ENCODE measurements at places on chromosomes 4 and X.

DNA sequence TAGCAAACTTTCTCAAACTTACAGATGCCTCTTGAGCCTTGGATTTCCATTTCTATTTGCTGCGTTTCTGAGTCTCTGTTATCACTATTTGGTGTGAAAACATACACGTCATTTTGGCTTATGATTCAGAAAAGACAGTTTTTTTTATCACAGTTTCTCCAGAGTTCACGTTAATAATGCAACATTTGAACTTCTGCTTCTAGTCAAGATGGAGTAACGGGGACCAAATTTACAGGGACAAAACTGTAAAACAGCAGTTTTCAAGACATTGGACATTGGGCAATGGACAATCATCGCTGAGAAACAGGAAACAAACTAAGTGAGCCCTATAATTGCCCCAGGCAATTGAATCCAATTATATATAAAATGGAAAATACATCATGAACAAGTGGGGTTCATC lies 36.2 kb upstream of the TASL start:
- DNase-seq: no peak

DNA sequence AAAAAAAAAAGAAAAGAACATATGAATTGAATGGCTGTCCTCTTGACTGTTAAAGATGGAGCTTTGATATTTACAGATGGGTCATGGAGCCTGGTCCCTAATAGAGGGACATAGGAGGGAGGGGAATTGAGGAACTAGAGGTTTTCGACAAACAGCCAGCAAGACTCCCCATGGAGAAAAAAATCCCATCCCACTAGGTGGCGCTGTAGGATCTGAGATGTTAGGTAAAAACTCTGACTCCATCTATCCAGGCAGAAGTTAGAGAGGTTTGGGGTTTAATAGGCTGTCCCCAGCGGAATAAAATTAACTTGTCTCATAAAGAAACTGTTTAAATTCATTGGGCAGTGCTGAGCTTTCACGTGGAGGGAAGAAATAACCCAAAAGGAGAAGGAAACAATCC lies 45.9 kb downstream of the HMGB2 start:
- peak; percentile 63 for DNase-seq

DNA sequence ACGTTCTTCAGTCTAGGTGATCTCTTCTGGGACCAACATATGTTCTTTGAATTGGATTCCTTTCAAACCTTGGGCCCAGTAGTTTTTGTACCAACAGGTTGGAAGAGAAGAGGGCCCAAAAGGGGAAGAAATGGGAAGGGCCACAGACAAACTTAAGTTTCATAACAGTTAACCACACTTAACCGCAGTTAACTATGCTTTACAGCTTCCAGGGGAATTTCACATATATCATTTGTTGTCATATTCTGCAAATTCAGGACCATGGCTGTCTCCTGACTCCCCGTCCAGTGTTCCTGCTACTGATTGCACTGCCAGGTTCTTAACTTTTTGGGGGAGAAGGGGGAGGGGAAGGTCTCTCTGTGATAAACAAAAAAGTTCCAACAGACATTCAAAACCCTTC lies 34.6 kb downstream of the RTL5 start:
- DNase-seq: no peak

GRCh38 chr4:23747281-23747735 lies 142.5 kb downstream of the PPARGC1A start:
- no peak for DNase-seq

DNA sequence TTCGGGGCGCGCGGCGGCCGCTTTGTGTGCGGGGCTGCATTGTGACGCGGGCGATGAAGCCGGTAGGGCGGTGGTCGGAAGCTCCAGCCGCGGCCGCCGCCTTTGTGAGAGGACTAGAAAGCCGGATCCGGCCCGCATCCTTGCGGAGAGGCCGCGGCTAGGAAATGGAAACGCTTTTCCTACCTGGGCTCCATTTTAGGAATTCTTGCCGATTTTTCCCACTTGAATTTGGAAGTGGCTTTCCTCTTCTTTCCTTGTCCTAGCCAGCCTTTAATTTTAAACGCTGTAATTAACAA lies 708 bp downstream of the TMSB4X start:
- no peak for DNase-seq

GRCh38 chr4:169253904-169254303 lies 16.9 kb downstream of the SH3RF1 start:
- DNase-seq: no peak

DNA sequence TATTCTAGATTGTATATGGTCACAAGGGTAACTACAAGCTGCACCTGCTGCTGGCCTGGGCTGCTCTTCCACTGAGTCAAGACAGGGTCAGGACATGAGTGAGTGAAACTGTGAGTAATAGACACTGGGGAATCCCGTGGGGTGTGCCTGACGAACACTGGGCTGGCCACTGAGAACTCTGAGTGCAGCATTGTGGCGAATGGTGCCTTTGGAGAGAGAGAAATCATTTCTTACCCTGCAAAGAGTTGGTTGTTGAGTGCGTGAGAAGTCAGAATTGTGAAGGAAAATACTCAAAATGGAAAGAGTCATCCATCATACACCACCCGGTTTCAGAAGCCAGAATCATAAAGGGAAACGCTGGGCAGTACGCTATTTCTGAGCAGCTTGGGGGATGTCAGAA lies 43.1 kb upstream of the LSM6 start:
- no peak for DNase-seq

- no peak for DNase-seq
Measured at GRCh38 chr4:78477276-78477675, 74.3 kb upstream of the ANXA3 start.

GRCh38 chr4:42483426-42484379 lies 86.4 kb downstream of the SHISA3 start:
- DNase-seq: no peak

DNA sequence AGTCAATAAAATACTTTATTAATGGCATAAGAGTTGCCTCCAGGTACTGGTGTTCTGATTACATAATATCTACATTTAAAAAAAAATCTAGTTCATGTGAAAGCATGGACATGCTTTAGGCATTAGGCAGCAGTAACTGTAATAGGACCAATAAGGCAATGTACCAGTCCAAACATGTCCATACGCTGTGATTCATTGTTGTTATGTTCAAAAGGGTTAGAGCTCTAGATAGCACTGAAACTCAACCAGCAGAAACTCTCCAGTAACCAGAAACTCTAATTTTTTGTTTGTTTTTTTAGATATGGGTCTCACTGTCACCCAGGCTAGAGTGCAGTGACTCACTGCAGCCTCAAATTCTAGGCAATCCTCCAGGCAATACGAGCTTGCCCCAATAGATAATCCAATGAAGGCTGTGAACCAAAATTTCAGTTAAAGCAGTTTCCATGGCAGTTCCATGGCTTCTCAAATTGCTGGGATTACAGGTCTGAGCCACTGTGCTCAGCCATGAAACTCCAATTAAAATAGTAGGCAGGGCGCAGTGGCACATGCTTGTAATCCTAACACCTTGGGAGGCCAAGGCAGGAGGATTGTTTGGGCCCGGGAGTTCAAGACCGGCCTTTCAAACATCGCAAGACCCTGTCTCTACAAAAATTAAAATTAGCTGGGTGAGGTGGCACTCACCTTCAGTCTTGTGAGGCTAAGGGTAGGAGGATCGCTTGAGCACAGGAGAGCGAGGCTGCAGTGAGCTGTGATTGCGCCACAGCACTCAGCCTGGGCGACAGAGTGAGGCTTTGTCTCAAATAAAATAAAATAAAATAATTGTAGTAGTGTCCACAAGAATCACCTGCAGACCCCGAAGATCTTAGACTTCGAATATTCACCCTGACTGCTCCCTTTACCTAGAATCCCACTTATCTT lies 36.3 kb downstream of the MGARP start:
- no peak for DNase-seq

DNA sequence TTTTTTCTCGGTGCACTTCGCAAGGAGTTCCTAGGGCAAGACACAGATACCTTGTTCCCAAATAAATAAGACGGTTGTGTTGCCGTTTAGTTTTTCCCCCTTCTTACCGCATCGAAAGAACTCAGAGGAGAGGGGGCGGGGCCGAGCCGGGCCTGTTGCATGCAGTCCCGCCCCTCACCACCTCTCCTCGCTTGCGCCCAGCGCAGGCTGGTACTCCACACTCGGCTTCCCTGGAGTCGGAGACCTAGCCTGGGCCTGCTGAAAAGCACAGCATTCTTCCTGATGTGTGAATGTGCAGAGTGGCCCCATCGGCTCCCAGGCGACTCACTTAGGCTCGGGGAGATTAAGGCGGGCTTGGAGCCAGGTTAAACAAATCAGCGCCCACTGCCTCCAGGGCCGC lies 26.1 kb upstream of the VMA21 start:
- DNase-seq: no peak

DNA sequence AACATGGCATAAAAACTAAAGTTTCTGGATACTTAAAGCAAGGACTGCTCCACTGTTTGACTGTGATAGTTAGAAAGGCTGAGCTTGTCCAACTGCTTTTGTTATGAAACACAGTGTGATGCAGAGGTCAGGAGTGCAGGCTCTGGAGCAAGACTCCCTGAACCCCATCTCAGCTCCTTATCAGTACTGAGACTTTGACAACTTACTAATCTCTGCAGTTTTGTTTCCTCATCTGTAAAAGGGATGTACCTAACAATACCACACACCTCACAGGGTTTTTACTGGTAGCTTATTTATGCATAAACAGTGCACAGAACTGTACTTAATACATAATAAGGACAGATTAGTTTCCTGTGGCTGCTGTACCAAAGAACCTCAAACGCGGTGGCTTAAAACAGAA lies 804.3 kb downstream of the FSTL5 start:
- DNase-seq: no peak

Data from CD4-positive, alpha-beta T cell treated with Interleukin-21 for 1 hour (primary cell).